ENCODE measurements at places on chromosomes 4 and X.

- no peak for DNase-seq
These were observed 91.5 kb upstream of the GALNT7 start for GRCh38 chr4:173076903-173077634.

GRCh38 chrX:111244235-111244750, 26.0 kb downstream of the CAPN6 start:
- DNase-seq = no peak

DNA sequence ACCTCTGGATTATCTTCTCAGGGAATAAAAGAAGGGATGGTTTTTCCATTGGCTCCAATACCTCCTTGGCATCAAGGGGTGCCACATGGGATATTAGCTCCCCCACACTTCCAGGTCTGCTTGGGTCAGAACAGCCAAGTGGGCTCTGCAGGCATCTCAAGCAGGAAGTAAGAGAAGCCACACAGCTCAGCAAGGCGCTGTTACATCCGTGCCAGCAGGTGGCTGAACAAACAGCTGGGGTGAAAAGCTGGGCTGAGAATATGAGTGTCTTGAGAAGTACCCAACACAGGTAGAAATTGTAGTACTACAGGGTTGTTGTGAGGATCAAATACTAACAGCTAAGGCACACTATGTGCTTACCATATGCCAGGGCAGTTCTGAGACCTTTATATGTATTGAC, 76.7 kb upstream of the TMEM150C start:
- DNase-seq = no peak

GRCh38 chrX:115939636-115940160, 230.8 kb upstream of the AGTR2 start:
- no peak for DNase-seq

- DNase-seq = no peak
These were observed 105.7 kb upstream of the PTCHD1 start for GRCh38 chrX:23228950-23229448.
